Stimulated activated CD4-positive, alpha-beta T cell treated with anti-CD3 and anti-CD28 coated beads, Interleukin-15, amount 100 ng/mL, for 1 hour (primary cell): ENCODE measurements at places on chromosomes 7 and 10.

GRCh38 chr7:50502001-50502684, 52.0 kb upstream of the FIGNL1 start:
- no peak for DNase-seq

GRCh38 chr10:34078745-34079470, 736.2 kb downstream of the PARD3 start:
- no peak for DNase-seq

GRCh38 chr10:47401874-47402640, 18.0 kb upstream of the ZNF488 start:
- DNase-seq = no peak

DNA sequence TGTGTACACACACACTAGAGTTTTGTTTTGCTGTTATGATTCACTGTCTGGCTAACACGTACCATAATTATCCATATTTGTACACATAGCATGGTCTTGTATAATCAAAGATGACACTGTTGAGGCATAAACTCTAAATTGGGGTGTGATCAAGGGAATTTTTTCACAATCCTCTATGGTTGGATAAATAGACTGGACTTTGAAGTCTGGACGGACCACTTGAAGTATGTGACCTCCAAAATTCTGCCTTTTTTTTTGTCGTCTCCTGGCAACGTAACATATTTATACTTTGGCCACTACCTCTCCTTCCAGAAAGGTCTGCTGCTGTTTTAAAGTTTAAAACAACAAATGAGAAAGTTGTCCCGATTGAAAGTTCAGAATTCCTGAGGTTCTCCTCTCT, 193.4 kb downstream of the CACNB2 start:
- DNase-seq = no peak

GRCh38 chr7:66873476-66873875, 47.5 kb upstream of the TMEM248 start:
- no peak for DNase-seq

DNA sequence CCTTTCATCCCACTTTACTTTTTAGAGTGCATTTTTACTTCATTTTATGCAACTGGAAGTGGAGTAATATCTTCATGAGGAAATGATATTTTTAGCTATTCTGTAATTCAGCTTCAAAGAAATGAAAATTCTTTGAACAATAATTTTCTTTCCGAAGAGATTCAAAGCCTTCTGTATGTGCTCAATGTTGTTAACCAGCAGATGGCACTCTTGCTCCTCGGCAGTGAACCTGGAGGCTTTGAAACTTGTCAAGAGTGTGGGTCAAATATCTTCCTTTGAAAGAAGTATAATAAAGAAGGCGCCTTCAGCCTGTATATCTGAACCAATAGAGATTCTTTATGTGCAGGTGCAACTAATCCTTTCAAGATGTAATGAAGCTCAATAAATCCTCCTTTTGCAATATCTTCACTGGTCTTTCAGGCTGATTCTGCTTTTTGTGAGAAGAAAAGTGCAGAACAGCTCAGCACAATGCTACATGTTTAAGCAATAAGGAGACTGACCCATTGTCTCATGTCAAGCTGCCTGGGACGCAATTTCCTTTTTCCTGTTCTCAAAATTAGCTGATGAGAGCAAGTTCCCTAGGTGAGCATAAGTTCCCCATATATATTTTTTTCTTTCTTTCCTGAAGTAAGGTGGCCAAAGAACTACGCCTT, 258.4 kb downstream of the SEMA3A start:
- DNase-seq = no peak

DNA sequence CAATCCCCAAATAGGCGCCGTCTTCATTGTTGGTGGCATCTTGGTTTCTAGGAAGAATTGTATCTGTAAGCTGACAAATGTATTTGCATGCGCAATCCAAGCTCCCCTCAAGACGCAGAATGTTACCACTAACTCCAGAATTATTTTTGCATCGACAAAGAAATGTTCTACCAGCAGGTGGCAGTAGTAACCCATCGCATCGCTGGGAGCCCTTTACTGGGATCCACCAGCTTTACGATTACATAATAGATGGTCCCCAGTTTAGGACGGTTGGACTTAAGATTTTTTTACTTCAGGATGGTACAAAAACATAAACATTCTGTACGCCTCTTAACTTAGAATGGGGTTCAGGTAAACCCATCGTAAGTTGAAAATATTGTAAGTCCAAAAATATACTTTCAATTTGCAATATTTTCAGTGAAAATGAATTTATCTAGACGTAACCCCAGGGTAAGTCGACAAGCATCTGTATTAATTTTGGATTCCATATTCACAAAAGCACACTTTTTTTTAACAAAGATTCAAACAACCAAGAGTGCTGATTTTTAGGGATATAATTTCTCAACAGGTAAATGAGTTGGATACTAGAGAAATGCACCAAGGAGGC, 114.0 kb upstream of the COBL start:
- DNase-seq = no peak

- no peak for DNase-seq
These were observed 292.1 kb downstream of the BBS9 start for GRCh38 chr7:33421429-33421828.

- no peak for DNase-seq
These were observed 734.9 kb downstream of the NRG3 start for GRCh38 chr10:82609845-82610244.

GRCh38 chr10:15627617-15628196, 92.0 kb downstream of the ITGA8 start:
- DNase-seq = no peak

DNA sequence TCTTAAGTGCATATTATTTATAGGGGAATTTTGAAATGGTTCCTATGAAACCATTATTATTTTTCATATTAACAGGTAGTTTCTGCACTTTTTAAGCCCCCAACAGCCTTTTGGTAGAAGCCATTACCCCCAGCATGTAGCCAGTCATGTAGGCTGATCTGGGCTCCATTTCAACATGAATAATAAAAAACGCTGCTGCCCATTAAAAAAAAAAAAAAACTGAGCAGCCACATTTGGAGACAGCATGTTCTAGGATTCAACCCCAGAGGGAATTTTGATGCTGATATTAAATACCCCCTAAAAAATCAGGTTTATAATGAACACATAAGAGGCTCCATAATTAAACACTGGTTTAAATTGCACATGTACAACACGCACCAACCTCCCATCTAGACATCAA, 181.3 kb downstream of the RTKN2 start:
- DNase-seq = no peak

DNA sequence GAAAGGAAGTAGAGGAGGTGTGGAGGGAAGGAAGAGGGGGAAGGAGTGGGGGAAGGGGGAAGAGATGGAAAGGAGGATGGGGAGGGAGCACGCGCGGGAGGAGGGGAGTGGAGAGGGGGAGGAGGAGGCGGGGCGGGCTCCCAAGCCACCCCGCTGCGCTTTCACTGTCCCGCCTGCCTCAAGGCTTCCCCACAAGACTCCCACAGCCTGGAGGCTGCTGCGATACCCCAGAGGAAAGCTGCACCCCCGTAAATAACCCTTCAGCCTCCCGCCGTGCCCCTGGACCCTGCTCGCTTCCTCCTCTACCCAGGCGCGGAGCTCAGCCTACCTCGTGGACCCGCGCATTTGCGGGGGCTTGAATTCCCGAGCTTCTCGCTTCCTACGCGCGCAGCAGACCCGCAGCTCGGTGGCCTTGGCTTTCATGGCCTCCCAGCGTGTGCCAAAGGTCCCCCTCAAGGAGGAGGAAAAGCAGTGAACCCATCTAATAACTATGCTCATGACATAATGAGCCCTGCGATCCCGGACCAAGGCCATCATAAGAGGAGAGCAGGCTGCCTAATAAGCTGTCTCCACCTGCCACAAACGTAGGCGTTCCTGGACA, at the start of gene C10orf67:
TSS of gene C10orf67 (minus strand) at position 557 of the 601 bp plus-strand sequence. CDS start at position 534, 23 bp downstream.
- peak; percentile 26 for DNase-seq

DNA sequence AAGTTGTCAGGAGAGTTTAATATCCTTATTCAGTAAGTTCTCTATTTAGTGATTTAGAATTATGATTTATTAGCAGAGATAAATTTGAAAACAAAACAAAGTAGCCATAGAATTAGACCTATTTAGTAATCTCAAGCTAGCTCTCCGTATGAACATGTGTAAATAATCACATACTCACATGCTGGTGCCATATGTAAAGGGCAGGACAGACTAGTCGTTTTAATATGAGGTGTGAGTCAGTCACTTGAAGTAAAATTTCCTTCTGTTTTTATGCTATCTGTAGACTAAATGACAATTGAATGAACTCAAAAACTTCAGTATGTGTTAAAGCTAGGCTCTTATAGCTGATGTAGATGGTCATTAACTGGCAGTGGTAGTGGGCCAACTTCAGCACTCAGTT, 67.1 kb downstream of the WAC start:
- no peak for DNase-seq

- no peak for DNase-seq
These were observed 14.3 kb downstream of the JAZF1 start for GRCh38 chr7:28165961-28166955.

DNA sequence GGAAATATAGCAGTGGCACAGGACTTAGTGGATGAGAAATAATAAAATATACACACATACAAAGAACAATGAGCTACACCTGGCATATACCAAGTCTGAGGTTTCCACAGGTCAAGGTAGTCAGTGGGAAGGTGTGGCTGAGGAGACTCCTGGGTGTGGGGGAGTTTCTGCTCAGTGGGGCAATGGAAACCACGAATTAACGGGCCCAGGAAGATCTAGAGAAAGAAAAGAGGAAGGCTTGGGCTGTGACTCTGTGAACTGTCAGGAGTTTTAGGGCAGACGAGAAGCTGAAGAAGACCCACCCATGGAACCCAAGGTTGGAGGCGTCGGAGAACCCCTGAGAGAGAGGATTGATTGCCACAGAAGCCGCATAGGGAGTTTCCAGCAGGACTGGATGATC, 196.5 kb downstream of the HERPUD2 start:
- DNase-seq = no peak

GRCh38 chr7:125664625-125665024, 735.0 kb upstream of the POT1 start:
- no peak for DNase-seq

DNA sequence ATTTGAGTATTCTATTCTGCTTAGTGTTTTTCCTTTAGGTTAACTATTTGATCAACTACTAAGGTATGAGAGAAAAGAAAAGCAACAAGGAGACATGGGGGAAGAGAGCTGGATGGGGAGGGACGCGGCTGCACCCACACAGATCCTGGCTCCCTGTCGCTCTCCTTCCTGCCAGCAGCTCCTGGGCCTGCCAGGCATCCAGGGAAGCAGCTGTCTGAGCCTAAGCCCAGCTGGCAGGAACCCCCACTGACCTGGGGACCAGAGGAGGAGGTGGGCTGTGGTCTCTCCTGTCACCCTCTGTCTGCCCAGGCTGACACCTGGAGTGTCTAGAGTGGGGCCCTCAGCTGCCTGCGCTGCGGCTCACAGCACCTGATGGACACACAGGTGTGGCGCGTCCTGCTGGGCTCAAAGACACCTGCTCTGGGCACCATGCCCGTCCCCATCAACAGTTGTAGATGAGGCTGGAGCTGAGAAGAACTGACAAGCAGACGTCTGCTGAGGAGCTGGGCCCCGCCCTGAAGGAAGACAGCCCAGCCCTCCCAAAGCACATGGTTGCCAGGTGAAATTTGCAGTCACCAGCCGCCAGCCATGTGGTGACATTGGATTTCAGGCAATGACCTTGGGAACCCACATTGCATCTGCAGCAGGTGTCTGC, 207.9 kb downstream of the PLXNA4 start:
- no peak for DNase-seq

GRCh38 chr10:128137877-128138276, 11.7 kb upstream of the MKI67 start:
- no peak for DNase-seq

DNA sequence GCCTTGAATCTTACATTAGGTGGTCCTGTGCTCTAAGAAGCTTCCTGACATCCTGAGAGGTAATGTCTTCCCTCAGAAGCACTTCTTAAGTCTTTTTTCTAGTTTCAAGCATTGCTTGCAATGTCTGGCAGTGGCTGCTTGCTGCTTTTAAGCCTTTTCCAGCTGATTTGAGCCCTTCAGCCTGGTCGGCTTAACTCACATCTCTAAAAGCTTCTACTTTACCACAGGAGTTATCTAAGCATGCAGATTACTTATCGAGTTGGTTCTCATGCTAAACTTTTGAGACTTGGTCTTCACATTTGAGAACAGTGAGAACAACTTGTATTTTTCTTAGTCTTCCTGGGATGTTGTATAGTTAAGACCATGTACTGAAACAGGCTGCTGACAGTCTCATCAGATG, 3.9 kb downstream of the LRMDA start:
- no peak for DNase-seq
